NCI-H2171 treated with DMSO at 0.1 percent for 48 hours (cell line): ENCODE measurements at places on chromosomes 12 and 14.

GRCh38 chr12:53674977-53675700 lies 744 bp downstream of the ATP5MC2 start:
- DNase-seq, result no peak

DNA sequence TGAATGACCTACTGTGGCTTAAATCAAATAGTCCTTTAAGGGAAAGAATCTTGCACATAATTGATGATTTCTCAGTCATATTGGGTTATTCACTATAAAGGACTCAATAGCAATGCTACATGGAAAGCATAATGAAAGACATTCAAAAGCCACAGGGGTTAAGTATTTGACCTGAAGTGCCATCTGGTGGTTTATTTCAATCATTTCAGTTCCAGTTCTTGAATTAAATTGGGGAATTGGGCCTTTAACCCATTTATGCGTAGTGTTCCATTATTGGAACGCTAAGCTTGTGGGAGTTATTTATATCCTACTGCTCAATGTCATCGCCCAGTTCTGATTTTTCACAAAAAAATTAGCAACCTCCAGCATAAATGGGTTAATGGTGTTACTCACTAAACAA lies 41.3 kb upstream of the C12orf71 start:
- peak; percentile 14 for DNase-seq

DNA sequence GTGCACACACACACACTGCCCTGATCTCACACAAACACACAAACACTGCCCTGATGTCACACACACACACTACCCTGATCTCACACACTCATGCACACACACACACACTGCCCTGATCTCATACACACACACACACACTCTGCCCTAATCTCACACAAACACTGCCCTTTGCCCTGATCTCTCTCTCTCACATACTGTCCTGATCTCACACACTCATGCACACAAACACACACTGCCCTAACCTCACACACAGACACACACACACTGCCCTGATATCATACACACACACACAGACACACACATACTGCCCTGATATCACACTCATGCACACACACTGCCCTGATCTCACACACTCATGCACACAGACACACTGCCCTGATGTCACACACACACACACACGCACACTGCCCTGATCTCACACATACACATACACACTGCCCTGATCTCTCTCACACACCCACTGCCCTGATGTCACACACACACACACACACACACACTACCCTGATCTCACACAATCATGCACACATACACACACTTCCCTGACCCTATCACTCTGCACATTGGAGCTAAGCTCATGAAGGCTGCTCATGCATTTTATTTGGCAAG lies 97.6 kb upstream of the DIO3 start:
- no peak for DNase-seq

GRCh38 chr14:60095781-60096450 lies 4.2 kb downstream of the PCNX4 start:
- peak; percentile 23 for DNase-seq

DNA sequence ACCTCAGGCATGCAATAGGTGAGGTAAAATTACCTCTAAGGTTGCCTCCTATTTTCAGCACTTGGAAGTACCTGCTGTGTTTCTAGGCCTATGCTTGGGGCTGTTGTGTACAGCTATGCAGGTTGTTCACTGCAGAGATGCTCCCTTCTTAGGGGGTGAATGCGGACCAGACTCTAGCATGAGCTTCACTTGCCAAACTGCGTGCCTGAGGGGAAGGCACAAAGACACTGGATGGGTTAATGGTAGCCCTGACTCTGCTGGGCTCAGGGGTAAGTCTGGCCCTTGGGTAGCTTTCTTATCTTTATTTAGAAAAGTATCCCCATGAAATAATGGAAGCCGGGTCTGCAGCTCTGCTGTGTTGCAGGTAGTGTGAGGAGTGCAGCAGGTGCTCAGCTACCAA lies 35.7 kb downstream of the B4GALNT3 start:
- no peak for DNase-seq

DNA sequence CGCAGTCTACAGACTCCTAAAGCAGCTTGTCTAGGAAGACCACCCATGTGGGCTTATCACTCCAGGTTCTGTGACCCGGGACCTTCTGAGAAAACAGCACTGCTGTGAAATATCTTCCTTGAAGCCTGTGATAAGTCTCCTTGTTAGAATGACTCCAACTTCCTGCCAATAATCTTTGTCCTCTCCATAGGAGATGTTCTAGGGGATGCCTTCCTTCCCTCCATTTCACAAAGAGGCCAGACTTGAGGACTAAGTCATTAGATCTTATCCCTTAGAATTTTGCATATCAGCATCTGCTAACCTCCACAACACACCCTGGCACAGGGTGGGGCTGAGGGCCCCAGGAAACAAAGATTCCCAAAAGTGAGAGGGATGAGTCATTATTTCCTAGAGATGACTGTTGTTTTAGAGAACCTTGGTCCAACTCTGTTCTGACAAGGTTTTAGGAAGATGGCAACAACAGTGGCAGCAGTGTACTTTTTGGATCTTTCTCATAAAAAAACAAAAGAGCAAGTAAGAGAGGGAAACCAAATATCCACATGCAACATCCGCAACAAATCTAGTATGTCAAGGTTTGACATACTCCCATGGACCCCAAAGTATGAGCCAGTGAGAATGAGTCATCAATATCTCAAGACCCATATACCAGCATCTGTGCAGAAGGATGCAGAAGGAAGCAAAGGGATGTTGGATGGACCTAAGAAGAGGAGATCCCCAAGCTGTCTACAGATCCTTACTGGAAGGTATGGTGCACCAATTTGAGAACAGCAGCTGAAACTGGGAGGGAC lies 6.0 kb downstream of the LTB4R start:
- no peak for DNase-seq

DNA sequence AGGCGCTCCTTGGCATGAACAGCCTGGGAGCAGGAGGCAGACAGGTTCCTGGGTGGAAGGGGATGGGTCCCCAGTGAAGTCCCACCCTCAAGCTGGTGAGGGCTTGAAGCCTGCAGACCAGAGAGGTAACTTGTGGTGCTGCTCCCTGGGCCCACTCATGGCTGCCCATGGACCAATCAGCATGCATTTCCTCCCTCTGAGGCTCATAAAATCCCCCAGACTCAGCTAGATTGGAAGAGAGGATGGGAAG lies 50.2 kb downstream of the A2M start:
- no peak for DNase-seq

DNA sequence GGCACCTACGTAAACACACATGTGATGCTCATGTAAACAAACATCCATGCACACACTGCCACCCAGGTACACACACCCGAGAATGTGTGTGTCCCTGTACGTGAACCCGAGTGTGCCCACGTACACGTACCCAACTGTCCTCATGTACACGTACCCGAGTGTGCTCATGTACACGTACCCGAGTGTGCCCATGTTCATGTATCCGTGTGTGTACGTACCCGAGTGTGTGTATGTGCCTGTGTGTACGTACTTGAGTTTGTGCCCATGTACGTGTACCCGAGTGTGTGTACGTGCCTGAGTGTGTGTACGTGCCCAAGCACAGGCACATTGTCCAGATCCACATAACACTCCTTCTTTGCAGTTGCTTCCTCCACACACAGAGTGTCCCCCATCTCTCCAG lies 45.0 kb downstream of the LRCOL1 start:
- no peak for DNase-seq

GRCh38 chr14:69865701-69866365 lies 13.4 kb upstream of the SMOC1 start:
- no peak for DNase-seq

DNA sequence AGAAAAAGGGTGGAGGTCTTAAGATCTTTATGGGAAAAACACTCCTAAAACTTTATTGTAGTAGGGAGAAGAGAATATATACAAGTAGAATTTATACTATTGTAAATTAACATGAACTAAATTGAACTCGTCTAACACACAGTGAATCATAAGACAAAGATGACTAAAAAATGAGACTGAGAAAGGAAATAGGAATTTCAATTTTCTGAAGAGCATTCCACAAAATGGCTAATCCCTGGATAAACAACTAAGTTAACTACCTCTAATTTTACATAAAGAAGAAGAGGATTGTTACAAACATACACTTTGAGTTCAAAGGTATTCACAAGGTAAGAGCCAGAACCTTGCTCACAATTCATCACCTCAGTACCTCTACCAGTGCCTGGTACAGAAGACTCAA lies 2.0 kb downstream of the MAP4K5 start:
- DNase-seq, result no peak

DNA sequence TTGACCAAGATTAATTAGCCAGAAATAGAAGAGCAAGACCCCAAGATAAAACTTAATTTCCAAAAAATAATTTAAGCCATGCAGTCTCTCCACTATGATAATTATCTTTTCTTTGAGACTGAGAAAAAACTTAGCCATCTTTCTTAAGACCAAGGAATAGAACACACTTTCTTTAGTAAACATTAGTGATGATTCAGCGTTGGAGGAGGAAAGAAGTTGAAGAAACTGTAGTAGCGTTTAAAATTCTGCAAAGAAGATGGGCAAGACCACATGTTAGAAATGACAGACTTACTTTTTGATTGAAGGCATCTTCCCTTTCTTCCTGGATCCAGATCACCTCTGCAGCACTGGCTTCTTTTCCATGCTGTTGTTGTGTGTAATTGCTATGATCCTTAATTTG lies 124.8 kb upstream of the RASSF8 start:
- no peak for DNase-seq

GRCh38 chr12:58425481-58426392 lies 484.4 kb downstream of the ATP23 start:
- DNase-seq, result peak; percentile 44

GRCh38 chr12:68100241-68100640 lies 59.3 kb downstream of the IFNG start:
- DNase-seq, result no peak

DNA sequence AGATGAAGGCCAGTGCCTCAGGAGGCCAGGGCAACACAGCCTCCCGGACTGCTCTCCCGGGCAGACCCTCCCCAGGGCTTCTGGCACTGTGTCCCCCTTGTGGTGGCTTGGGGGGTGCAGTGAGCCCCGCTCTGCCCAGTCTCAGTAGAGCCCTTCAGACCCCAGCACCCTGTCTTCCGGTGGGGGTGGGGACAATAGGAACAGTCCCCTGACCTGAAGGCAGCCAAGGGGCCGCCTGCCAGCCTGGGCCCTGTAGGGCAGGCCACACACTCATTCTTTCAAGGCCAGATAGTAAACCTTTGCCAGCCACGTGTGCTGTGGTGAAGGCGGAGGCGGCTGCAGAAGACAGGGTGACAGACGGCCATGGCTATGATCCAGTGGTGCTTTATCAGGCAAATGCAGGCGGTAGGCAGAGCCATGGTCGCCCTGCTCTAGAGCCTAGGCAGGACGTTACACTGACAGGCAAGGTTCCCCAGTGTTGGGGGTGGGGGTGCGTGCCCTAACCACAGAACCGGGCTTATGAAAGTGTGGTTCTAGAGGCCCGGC lies 15.0 kb downstream of the ZFYVE21 start:
- no peak for DNase-seq

DNA sequence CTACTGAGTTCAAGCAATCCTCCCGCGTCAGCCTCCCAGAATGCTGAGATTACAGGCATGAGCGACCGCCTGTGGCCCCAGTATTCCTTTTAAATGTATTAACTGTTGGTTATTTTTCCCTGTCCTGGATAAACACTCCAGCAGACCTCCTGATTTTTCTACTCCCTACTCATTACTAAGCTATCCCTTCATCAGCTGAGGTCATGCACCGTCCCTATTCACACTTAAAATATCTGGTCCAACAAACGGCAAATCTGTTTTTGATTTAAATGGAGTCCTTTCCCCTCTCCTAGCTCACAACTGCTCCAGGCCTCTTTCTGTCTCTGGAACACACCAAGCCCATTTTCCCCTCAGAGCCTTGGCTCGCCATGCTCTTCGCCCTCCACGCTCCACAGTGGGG lies 1003.3 kb upstream of the TMEM132C start:
- no peak for DNase-seq

- no peak for DNase-seq
Observed at GRCh38 chr14:52998376-52999015, 47.6 kb upstream of the FERMT2 start.

DNA sequence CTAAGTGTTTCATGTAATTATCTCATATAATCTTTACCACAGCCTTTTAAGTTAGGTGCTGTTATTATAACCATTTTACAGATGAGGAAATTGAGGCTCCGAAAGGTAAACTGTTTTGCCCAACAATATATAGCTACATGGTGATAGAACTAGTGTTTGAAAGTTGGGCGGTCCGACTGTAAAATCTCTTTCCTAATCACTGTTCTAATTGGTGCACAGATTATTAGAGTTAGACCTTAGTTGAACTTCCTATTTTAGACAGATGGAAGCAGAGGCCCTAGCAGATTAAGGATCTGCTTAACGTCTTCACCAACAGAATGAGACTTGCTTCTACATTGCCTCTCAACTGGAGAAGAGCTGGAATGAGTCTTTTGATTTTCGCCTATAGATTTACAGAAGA lies 30.0 kb upstream of the DUSP6 start:
- no peak for DNase-seq

GRCh38 chr14:58769011-58769643 lies 131.4 kb downstream of the DACT1 start:
- DNase-seq, result no peak

DNA sequence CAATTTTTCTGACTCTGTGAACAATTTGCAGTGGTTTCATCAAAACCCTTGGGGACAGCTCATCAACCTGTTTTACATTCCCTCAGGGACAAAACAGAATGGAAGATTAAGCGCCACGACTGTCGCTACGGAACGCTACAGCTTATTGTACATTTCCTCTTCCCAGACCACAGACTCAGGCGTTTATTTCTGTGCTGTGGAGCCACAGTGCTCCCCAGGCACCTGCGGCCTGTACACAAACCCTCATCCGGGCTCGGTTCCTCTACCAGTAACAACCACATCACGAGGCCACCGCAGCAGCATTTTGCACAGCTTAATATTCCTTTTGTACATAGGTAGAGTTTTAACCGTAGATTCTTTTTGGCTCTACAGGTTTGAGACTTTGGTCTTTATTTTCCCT lies 397.4 kb upstream of the OR4E1 start:
- DNase-seq, result no peak

GRCh38 chr14:89549381-89550125 lies 132.5 kb upstream of the FOXN3 start:
- DNase-seq, result no peak

DNA sequence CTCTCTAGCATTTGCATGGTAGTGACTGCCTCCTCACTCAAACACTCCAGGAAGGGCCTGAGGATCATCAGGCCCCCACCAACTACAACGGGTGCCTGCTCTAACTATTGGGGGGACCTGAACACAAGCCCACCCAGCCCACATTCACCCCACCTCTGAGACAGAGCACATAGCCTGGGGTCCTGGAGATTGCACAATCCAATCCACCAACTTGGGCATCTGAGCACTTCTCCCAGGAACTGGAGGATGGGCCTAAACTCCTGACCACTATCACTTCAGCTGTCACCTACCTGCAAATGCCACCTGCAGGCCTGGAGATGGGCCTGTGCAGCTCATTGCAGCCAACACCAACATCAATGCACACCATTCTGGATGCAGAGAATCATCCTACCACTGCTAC lies 66.6 kb downstream of the TMTC3 start:
- DNase-seq, result no peak
